ENCODE measurements at places on chromosomes 7 and 10.

- DNase-seq = no peak
Measured at GRCh38 chr10:106652279-106652678, 512.2 kb downstream of the SORCS1 start.

DNA sequence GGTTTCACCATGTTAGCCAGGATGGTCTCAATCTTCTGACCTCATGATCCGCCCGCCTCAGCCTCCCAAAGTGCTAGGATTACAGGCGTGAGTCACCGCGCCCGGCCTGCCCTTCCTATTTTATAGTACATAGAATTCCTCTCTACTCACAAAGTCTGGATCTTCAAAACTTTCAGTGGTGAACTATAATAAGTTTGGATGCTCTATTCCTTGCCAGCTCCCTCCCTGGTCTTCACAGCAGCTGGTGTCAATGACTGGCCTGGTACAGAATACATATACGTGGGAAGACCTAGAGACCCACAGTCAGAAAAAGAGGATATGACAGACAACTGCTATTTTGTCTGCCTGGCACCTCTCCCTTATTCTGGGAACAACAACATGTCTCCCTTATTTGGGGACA lies 40.8 kb downstream of the ARHGAP12 start:
- DNase-seq = no peak

DNA sequence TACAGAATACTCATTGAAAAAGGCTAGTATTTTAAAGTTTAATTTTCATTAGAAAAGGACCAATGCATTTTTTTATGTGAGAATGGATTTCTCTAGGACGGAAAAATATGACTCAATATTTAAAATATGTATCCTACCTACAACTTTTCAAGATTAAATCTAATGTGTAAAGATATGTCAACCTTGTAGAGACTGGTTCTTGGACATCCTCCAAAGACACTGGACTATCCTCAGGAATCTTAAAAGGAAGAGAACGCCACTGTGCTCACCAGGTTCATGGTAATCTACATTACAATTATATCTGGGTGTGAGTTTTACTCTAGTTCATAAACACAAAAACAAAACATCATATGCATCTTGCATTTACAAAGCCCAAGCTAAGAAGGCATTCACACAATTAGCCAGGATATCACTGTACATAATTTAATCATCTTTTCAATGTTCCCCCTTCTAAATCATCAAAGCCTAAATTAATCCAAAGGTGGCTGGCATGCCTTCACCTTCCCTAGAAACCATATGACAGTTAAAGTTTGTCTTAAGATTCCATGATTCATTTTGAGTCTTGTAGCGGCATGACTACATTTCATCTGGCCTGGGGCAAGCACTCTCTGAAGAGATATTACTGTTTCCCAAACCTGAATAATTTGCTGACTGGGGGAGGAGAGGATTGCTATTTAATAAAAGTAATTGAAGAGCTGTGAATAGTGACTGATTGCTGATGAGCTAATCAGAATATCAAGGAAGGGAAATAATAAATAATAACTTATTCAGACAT lies 12.0 kb downstream of the SGCE start:
- DNase-seq = no peak

GRCh38 chr10:106799776-106800175 lies 364.7 kb downstream of the SORCS1 start:
- no peak for DNase-seq

DNA sequence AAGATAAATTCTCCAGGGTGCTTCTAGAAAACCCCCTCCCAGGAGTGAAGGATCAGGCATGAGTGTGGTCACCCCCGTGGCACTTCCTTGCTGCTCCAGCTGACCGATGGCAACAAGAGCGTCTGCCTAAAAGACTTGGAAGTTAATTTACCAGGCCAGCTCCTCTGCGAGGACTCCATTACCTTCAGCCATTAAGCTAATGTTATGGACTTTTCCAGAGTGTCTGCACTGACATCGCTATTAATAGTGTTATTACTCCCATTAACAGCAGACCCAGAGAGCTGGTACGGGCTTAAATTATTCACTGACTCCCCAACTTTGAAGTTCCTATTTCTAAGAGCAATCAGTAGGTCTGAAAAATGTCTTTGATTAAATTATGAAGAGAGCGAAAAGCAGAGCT lies 345.8 kb downstream of the PLXNA4 start:
- DNase-seq = no peak

- DNase-seq = no peak
Measured at GRCh38 chr10:94361171-94361794, 1.5 kb downstream of the NOC3L start.

GRCh38 chr7:75756991-75757676 lies 14.9 kb downstream of the CCL26 start:
- DNase-seq = no peak

- DNase-seq = no peak
Measured at GRCh38 chr7:45977256-45977780, 56.2 kb upstream of the IGFBP3 start.

DNA sequence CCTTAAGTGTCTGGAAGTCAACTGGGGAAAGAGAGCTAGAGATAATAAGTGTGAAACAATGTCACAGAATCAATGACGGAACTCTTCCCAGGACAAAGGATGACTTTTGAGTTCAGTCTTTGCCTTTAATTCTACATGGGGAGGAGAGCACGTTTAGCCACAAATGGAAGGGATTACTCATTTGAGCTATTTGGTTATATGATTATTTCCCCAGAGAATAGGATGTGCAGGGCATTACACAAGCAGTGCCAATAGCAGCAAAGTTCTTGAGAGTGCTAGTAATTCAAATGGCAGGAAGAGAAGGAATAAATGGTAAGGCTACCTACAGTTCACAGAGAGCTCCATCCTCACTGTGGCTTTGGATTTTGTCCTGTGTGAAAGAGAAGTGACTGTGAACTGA lies 6.0 kb downstream of the EGFR start:
- DNase-seq = no peak

GRCh38 chr10:43024942-43025700 lies 51.7 kb upstream of the RET start:
- DNase-seq = no peak

DNA sequence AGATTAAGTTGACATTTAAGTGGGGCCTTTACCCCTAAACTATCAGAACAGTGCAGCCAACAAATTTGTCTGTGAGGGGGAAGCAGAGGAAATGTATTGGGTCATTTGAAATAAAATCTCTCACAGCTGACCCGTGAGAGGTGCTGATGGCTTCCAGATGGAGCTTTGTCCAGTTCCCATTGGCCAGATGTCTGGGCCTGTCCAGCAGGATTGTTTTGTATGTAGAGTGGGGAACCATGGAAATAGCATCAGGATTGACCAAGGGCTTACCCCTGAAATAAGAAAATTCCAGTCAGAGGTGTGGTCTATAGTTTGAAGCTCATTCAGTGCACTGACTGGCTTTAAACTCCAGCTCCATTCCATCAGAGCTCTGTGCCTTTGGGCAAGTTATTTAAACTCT lies 50.6 kb downstream of the INHBA start:
- DNase-seq = no peak

GRCh38 chr7:45863715-45864114 lies 9.2 kb downstream of the CCDC201 start:
- DNase-seq = no peak

DNA sequence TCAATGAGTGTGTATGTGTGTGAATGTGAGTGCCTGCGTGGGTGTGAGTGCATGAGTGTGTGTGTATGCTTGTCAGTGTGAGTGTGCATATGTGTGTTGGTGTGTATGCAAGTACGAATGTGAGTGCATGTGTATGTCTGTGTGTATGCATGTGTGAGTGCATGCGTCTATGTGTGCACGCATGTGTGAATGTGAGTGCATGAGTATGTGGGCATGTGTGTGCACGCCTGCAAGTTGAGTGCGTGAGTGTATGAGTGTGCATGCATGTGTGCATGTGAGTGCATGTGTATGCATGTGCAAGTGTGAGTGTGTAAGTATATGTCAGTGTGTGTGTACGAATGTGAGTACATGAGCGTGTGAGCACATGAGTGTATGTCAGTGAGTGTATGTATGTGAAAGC lies 399.6 kb downstream of the PLXNA4 start:
- DNase-seq = no peak

DNA sequence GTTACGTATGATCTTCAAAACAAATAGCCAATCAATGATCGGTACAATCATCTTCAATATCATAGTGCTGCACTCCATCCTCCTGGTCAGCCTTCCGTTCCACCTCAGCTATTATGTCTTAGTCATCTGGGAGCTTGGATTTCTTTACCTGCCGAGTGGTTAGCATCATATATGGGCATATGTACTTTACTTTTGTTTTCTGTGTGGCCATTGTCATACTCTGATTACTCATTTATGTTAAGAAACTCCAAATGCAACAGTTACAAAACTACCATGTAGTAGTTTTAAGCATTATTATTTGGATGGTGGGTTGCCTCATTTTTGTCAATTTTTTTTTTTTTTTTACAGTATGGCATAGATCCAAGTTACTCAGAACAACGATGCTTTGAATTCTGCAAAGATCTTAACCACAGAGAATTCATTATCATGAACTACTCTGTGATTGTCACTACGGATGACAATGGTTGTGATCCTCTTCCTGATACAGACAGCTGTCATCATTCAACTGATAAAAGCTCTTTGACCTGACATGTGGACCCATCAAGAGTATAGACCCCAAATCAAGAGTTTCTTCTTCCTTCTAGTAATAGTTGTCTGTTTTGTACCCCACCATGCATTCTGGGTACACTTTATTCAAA lies 52.1 kb upstream of the NME8 start:
- DNase-seq = no peak

DNA sequence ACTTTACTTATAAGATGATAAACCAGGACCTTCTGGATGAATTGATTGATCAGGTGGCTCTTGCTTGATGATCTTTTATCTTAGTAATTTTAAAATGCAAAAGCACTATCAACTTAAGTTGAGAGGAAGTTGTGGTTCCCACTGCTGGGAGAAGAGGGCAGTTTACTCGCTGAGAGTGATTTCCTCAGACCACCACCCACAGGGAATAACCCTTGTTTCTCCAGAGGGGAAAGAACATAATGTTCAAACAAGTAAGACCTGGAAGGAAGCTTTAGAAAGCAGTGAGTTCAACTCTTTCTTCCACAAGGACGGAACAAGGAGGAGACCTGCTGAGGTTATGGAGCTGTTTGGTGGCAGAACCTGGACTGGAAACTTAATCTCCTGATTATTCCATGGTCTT lies 138.7 kb downstream of the FAM204A start:
- no peak for DNase-seq

DNA sequence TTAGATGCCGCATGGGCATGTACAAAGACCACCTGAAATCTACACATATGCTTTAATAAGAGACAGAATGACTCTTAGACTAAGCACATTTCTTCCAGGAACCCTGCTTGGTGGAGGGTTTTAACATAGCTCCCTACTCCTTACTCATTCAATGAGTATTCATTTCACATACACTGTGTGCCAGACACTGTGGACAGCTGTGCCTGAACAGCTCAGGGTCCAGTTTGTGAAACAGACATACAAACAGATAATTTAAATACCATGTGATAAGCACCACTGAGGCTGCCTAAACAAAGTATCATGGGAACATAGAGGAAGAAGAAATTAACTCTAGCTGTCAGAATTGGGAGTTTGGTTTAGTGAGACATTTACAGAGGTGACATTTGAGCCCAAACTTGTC lies 65.2 kb upstream of the ITPRID1 start:
- DNase-seq = no peak

DNA sequence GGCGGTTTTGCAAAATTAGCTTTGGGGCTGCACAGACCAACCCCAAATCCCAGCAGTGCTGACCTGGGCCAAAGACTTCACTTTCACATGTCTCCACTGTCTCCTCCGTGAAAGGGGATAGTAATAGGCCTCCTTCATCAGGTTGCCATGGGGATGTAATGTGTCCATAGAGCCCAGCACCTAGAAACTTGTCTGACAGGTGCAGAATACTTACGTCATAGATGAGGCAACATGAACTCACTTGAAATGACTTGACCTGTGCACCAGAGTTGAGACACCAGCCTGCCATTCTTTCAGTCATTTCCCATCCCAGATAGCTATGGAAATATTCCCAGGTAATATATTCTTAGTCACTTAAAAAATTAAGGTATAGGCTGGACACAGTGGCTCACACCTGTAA lies 94.2 kb downstream of the INSYN2A start:
- DNase-seq = no peak

- no peak for DNase-seq
Measured at GRCh38 chr10:53904506-53905241, 896.4 kb downstream of the PCDH15 start.

- DNase-seq = no peak
Measured at GRCh38 chr7:8627325-8627724, 193.9 kb downstream of the NXPH1 start.

DNA sequence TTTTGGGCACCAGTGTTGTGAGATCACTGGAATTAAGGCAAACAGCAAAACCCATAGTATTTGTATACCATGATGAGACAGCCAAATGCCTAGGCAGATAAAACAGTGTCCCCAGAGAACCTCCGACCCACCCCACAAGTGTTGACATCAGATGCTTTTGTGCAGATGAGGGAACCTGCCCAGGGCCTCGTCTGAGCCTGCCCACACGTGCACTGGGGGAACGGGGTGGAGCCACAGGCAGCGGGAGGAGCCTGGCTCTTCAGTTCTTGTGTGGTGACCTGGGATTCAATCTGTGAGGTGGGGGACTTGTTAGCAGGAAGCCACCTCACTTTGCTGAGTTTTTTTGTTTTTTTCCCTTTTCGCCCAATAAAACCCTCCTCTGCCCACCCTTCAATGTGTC lies 33.4 kb upstream of the OPTN start:
- DNase-seq = no peak

GRCh38 chr7:151339651-151340382 lies 1.8 kb upstream of the NUB1 start:
- DNase-seq = no peak
